Glutamatergic neuron (in vitro differentiated cells): ENCODE measurements at places on chromosomes 2 and 18. TPM values are rescaled to one million over a fixed set of nuclear protein-coding genes. Genes with fewer than 3 reads are reported as not detected.

Gene EML6
- 0.91 TPM for total RNA-seq

Gene UGT1A8
- not detected for total RNA-seq

DNA sequence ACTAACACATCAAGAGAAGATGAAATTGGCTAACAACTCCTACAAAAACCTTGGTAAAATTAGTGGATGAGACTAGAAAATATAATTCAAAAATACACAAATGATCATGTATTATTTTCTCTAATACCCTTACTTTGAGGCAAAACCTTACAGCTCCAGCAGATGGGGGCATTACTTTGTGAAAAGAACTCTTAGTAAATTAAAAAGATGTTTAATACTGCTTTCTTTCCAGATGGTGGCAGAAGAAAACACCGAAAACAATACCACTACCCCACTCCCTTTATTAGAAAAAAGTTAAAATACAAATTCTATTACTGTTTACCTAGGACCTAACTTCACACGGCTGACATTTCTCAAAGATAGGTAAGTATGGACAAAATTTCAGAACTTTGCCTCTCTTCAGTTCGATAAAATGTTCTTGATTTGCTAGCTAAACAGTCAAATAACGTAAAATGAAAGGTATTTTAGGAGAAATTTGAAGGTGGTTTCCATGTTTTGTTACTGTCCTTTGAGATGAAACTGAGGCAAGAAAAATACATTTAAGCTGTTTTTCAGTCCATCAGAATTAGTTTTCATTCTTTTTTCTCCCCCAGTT, 30.6 kb downstream of the ORC4 start:
- H3K27ac ChIP-seq = no peak overlapping the region
- no peaks in the 10 kb centered on the region for H3K27me3 ChIP-seq
- DNase-seq = no peak
- H3K4me3 ChIP-seq = no peak overlapping the region

GRCh38 chr2:240840435-240841060, 20.5 kb upstream of the KIF1A start:
- no peaks in the 10 kb centered on the region for H3K27me3 ChIP-seq
- no peak overlapping the region for H3K27ac ChIP-seq
- H3K4me3 ChIP-seq = no peak overlapping the region

DNA sequence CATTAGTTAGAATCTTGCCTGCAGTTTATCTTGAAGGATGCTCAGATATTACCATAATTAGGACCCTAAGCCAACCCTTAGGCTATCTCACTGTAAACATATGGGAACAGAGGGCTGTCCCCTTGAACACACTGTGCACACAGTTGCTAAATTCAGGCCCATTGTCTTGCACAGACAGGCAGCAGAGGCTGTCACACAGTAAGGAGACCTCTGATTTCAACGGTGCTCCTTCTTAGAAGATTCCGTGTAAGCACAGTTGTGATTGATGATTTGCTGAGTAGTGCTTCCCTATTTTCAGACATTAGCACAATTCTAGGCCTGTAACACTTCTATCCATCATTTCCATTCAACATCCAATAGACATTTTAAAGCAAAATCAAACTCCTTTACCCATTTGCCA, 108.0 kb downstream of the RNF152 start:
- H3K4me1 ChIP-seq = peaks cover 5% of the 10 kb centered on the region
- peaks cover 15% of the 10 kb centered on the region for H3K36me3 ChIP-seq
- no peak overlapping the region for H3K4me3 ChIP-seq
- no peaks in the 10 kb centered on the region for H3K27me3 ChIP-seq

- no peak for DNase-seq
- peaks cover 2% of the 10 kb centered on the region for H3K27me3 ChIP-seq
- H3K27ac ChIP-seq = no peak overlapping the region
Measured at GRCh38 chr2:55027226-55027625, 23.0 kb downstream of the RTN4 start.

DNA sequence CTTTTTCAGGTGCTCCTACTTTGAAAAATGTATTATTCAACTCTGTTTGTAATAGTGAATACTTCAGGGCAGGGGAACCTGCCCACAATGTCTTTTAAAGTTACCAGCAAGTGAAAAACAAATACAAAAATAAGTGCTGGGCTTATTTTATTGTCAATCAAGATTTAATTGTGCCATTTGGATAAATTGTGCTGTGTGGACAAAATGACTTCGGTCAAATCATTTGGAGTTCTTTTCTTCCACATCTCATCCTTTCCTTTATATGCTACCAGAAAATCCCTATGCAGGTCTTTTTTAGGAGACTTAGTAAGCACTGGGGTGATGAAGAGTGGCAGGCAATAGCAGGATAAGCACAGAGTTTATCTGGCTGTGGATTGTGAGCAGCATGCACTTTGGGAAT, 63.9 kb downstream of the NYAP2 start:
- H3K27me3 ChIP-seq = peaks cover 2% of the 10 kb centered on the region
- H3K27ac ChIP-seq = no peak overlapping the region
- no peak for DNase-seq
- no peaks in the 10 kb centered on the region for H3K36me3 ChIP-seq
